ENCODE measurements at places on chromosomes 5 and 9.

DNA sequence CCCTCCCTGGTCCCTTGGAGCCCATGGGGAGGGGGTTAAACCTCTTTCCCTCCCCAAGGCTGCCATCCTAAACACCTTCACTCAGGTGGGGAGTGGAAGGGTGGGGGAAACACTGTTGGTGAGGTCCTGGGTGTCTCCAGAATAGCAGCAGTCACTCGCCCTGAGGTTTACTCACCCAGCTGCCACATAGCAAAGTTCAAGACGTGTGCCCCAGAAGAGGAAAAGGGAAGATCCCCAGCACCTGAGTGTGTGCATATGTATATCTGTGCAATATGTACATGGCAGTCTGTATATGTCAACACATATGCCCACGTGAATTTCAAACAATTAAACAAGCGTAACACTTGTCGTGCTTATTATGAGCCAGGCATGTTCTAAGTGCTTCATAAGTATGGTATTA, 31.3 kb upstream of the SMU1 start:
- no peak for DNase-seq

- DNase-seq, result peak; percentile 25
Measured at GRCh38 chr5:123721675-123722276, 209.8 kb downstream of the CSNK1G3 start.

DNA sequence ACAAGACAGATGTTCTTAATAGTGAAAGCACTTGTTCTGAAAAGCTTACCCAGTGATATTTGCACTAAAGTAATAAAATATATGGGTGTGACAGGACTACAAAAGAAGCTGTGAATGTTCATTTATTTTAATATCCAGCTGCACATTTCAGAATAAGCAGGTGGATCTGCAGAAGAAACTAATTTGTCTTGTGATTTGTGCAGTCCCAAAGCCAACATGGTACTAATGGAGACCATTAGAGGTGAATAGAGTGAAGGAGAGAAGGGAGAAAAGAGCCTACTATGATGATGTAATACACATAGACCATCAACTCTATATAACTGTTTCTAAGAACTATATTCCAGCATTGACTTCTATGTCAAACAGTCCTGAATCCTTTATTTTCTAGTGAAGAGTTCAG, 362.8 kb downstream of the ISL1 start:
- no peak for DNase-seq

DNA sequence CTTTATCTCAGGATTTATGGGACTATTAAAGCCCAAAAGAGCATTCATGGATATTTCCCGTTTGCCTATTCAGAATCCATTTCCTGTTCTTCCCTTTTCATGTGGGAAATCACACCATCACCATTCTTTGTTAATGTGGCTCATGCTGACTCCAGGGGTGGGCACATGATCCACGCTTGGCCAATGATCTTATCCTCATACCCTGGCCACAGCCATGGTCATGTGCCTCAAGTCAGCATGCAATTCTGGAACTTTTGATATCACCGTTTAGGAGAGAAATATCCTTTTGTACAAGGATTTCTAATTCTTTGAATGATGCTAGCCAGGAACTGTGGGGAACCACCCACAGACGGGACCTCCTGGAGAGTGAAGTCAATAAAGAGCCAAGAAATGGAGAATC, 272.2 kb downstream of the PRELID2 start:
- DNase-seq, result no peak

DNA sequence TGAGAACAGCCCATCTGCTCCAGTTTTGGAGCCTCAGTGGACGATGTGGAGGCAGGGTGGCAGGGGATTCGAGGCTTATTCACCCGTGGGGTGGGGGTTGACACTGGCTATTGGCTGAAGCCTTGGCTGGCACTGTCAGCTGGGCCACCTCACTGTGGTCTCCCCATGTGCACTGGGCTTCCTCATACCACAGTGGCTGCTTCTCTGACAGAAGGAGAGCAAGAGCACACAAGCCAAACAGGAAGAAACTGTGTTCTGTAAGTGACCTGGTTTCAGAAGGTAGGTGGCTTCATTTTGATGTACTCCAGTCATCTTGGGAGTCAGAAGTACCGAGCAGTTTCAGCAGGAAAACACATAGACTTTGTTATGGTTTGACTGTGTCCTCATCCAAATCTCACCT, 24.7 kb upstream of the CTNND2 start:
- no peak for DNase-seq

- DNase-seq, result peak; percentile 26
Measured at GRCh38 chr9:72464857-72465592, 56.4 kb upstream of the TMC1 start.

DNA sequence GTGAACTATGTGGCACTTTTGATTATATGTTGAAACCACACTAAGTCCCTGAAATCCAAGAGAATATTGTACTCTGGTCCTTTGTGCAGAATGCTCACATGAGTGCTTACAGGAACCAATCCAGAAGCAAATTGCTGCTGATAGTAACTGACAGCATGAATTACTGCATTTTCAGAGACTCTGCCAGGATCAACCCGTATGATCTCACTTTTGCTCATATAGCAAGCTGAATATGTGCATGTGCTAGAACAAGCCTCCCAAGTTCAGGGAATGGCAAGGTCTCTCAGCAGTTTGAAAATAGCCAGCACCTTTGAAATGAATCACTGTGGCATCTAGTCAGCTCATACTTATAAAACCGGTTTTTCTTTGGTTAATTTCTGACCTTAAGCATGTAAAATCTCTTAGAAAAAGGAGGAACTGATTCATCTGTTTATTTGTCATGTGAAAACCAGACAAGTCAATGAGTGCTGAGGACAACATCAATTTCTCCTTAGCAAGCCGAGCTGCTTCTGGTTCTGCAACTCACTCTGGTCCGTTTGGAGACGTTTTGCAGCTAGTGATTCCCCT, 215.7 kb upstream of the ELL2 start:
- DNase-seq, result no peak

DNA sequence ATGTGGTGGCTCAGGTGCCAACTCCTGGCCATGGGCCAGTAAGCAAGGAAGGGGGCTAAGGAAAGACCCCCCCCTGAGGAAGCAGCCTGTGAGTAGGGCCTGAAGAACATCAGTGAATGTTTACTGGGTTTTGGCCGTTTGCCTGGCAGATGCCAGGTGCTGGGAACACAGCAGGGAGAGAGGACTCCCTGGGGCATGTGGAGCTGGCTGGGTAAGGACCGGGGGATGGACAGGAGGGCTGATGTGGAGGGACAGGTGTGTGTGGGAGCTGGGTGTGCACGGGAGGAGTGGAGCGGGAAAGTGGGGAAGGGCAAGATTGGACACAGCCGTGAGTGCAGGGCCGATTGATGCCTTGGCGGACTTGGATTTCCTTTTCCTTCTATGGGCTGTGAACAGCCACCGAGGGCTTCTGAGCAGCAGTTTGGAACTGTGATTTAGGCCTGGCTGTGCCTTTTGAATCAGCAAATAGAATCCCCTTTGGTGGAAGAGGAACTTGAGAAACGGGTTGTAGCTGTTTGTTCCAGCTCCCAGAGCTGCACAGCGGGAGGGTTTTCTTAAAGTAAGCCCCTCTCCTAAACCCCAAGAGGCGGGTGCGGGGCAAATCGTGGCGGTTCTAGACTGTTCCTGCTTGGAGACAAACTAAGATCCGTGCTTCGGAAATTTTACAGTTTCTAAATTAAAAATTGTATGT, 3.1 kb downstream of the HMCN2 start:
- DNase-seq, result no peak

DNA sequence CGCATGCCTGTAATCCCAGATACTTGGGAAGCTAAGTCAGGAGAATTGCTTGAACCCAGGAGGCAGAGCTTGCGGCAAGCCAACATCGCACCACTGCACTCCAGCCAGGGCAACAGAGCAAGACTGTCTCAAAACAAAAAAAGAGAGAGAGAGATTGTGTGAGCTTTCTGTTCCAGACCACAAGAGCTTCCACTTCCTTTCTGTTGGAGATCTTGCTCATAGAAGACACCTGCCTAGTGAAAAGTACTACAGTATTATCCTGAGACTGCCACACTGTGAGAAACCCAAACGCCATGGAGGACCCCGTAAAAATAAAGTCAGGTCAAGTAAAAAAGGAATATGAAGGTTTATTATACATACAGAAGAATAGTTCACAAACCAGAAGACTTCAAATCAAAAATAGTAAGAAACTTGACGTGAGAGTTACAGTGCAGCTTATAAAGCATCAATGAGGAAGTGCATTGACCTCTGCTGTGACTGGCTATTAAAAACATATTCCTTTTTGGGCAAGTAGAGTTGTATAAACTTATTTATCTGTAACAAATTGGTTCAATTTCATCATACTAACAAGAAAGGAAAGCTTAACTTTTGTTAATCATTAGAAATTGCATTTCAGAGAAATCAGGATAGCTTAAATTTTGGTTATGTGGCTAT, 4.3 kb upstream of the EMB start:
- DNase-seq, result no peak

- DNase-seq, result no peak
Measured at GRCh38 chr5:161376034-161376433, 170.5 kb downstream of the GABRB2 start.
